ENCODE measurements at places on chromosomes 3 and 15.

GRCh38 chr3:52493232-52494017 lies 1.7 kb upstream of the STAB1 start:
- no peak for DNase-seq

- DNase-seq = no peak
These were observed 108.6 kb downstream of the ZNF385D start for GRCh38 chr3:21642433-21642832.

DNA sequence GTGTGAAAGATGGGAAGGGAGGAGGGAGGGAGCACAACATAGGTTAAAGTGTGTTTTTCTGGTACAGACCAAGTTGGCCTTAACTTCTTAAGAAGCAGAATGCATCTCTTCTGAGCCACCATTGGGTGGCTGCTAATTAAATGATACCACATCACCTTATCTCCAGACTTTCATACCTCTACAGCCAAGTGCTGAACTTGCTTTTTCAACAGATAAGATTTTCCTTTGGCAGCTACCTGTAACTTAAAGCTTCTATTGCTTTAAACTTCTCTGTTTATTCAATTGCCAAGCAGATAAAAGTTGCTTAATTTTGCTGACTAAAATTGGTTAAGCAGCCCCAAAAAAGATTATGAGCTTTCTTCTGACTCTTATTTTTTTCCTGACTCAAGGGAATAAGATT lies 292.4 kb upstream of the SGO1 start:
- DNase-seq = no peak

DNA sequence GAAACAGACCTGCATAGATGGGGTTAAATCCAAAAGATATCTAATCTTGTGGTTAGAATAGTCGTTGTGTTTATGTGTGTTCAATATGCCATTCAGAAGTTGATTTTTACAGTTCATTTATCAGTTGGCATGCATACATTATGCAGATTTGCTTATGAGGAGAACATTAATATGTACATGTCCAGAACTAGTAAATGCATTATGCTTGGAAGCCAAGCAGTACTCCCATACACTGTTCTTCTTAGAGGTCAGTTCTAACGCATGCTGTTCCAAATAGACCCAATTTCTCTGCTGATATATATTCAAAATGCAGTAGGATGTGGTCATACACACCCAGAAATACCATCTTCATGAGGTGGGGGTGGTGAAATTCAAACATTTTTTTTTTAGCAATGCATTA lies 956 bp downstream of the FGF12 start:
- DNase-seq = no peak

DNA sequence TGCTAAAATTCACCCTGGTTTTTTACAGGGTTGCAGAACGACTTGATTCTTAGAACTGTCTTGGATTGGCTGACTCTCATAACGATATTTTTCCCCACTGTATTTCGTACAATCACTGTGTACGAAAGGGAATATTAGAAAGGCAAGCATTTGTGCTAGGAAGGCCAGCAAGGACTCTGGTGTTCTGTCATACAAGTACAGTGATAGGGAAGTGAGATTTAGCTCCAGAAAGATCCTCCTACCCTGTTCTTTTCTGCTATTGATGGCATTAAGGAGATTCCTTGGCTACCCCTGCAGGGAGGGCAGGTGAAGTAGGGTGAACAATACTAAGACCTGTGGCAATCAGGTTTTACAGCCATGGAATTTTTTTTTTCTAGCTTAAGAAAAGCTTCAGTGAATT lies 53.8 kb upstream of the SCAANT1 start:
- no peak for DNase-seq

- DNase-seq = no peak
These were observed 2.2 kb upstream of the CALML4 start for GRCh38 chr15:68207176-68207935.

- DNase-seq = no peak
These were observed 72.3 kb downstream of the FGF12 start for GRCh38 chr3:192655040-192655439.

DNA sequence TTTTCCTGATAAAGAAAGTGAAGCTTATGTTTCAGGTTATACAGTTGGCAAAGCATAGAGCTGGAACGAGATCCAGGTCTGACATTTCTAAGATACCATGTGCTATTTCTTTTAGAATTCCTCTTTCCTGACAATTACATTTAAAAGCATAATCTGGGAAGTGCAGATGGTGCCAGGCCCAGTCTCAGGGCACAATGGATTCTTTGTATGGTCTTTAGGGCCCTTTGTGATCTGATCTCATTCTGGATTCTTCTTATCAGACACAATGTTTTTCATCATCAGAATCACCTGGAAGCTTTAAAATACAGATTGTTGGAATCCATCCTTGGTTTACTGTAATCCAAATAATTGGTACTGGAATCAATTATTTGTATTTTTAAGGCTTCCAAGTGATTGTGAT lies 18.6 kb upstream of the GLCE start:
- no peak for DNase-seq

DNA sequence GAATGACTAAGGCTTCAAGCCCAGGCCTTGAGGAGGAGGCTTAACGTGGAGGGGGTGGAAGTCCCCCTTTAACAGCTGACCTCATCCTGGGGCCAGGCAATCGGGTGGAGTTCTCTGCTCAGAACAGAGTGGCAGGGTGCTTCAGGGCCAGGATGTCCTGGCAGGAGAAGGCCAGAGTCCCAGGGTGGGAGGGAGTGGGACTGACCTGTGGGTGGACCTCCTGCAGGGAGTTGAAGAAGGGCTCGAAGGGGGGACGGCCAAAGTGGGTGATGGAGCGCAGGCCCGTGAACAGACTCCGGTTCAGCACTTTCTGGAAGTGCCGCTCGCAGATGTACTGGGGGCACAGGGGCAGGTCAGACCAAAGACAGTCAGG lies 19.6 kb downstream of the DUOX2 start:
- no peak for DNase-seq

DNA sequence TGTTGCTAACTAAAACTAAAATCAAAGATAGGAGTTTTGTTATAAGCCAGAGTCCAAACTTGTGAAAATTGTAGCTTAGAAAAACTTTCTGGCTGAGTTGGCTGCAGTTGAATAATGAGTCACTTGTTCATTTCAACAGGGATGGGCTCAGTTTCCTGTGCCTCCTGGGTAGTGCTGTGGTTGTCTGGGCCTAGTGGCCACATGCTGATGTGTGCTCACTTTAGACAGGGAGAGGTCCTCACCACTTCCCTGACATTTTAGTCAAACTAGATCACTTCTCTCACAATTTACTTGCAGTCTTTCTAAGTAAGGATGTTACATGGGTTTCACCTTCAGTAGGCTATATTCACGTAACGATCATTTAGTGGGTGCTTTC lies 6.3 kb upstream of the UBE2Q2 start:
- DNase-seq = peak; percentile 10

DNA sequence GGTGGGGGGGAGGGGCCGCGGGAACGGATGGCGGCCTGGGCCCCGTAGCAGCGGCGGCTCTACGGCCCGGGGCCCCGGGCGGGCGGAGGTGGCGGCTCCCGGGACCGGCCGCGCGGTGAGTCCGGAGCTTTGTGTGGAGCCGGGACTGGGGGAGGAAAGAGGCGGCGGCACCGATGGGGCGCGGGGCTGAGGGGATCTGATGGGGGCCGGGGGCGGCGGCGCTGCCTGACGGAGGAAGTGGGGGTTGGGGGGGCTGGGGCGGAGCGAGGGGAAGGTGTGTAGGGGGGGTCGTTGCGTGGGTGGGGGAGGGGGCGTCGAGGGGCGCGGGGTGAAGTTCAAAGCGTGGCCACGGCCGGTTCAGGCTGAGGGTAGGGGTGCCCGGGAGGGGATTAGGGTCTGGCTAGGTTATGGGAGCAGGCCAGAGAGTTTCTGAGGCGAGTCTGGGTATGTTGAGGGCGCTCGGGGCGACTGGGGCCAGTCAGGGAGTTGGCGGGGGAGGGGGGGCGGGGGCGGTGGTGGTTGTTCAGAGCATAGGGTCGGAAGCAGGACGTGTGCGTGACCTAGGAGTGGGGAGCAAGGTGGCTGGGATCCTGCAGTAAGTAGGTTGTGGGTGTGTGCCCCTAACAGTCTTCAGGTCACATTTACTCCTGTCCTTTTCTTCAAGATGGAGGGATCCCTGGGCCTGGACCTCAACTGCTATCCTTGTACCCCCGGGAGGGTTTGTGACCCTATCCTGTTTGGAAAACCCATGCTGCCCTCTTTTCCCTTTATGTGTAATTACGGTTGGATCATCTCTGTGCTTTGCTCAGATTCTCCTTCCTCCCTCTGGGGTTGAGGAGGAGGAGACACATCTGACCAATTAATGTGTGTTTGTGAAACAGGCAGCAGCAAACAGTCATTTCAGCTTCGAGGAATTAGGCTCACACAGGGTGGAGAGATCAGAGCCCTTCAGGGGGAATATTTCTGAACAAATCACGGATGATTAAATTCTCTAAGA lies 644 bp downstream of the ZNF609 start:
- DNase-seq = no peak

- no peak for DNase-seq
These were observed 156.4 kb downstream of the NTRK3 start for GRCh38 chr15:88100181-88100580.
